ENCODE measurements at places on chromosomes 13 and 19. TPM values are rescaled to one million over a fixed set of nuclear protein-coding genes. Genes with fewer than 3 reads are reported as not detected.

GRCh38 chr19:35775046-35775297 is 392 bp upstream of the ARHGAP33 start:
- no peak for DNase-seq

DNA sequence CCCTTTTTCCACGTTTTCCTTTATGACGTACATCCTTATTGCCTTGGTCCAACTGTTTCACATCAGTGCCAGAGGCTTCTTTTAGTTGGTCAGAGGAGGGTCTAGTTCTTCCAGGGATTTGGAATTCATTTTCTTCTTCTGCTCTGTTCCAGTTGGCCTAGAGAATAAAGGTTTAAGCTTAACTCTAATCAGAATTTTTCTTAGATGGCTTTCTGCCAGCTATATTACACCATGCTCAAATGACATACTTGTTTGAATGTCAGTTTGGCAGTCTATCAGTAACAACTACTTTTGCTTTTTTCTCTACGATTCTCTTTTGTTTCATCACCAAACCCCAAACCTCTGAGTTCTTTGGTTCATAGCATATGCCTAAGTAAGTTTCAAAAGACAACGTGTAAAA is 16.8 kb downstream of the SPART start:
- DNase-seq, result no peak

- no peak for DNase-seq
Observed at GRCh38 chr19:52648336-52649016, 10.3 kb upstream of the ZNF83 start.

IFI30 gene
- not detected for polyA plus RNA-seq

- no peak for DNase-seq
Observed at GRCh38 chr13:51520524-51520923, 63.7 kb upstream of the WDFY2 start.

KLK4 gene
- not detected for polyA plus RNA-seq

CD79A gene
- polyA plus RNA-seq, result 1.7 TPM

DNA sequence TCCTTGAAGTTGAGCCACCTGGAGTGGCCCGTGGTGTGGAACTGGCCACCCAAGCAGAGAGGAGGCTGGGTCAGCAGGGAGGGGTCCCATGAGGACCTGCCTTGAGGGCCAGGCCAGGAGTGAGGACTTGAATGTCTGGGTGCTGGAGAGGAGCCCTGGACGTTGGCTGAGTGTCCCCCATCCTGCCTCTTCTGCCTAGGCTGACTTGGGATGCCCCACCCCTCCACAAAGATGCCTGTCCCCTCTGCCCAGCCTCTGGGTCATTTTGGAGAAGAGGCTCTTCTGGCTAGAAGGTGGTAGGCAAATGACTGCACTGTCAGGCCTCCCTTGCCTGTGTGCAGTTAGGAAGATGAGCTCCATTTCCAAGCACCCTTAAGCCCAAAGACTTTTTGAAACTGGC is 1.7 kb downstream of the SSBP4 start:
- no peak for DNase-seq

DNA sequence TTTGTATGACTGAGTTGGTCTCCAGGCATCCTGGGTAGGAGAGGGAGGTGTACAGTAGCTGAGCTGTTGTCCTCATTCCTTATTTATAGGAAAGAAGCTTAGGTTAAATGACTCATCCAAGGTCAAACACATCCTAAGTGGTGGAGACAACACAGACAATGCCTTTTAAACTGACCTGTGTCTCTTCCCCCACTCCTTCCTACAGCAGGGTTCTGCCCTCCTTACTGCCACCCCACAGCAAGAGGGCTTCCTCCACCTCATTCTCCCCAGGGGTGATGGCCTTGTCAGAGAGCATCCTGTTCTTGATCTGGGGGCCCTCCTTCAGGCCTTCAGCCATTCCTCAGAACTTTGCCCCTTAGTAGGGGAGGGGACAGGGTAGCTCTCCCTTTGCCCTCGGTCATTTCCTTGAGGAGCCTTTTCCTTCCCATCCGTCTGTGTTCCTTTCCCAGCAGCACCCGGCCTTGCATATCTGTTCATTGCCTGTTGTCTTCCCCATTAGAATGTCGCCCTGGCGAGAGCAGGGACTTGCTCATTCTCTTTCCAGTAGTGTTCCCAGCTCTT is 48.2 kb upstream of the GPI start:
- DNase-seq, result no peak

- DNase-seq, result no peak
Observed at GRCh38 chr13:84649853-84650252, 767.6 kb upstream of the SLITRK1 start.
